ENCODE measurements at places on chromosomes 11 and 22.

DNA sequence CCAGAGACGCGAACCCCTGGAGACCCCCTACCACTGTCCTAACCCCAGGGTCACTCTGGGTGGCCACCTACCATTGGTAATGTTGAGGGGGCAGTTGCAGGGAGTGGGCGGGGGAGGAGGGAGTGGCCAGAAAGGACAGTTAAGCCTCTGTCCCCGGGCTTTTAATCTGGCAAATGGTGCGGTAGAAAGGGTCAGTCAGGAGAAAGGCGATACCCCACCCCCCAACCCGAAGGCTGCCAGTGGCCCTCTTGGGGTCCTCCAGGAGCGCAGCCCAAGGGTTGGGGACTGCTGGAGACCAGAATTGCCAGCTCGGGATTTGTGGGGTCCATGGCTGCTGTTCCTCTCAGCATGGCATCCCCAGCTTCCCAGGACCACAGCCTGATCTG lies 742 bp downstream of the P2RY2 start:
- no peaks in the 10 kb centered on the region for H3K4me1 ChIP-seq
- no peak overlapping the region for H3K4me3 ChIP-seq
- H3K27ac ChIP-seq: no peak overlapping the region

- H3K27ac ChIP-seq: no peak overlapping the region
- H3K27me3 ChIP-seq: no peaks in the 10 kb centered on the region
- H3K4me3 ChIP-seq: no peak overlapping the region
- no peaks in the 10 kb centered on the region for H3K36me3 ChIP-seq
- H3K4me1 ChIP-seq: peaks cover 9% of the 10 kb centered on the region
These were observed 15.3 kb upstream of the LRRC32 start for GRCh38 chr11:76685831-76686230.

DNA sequence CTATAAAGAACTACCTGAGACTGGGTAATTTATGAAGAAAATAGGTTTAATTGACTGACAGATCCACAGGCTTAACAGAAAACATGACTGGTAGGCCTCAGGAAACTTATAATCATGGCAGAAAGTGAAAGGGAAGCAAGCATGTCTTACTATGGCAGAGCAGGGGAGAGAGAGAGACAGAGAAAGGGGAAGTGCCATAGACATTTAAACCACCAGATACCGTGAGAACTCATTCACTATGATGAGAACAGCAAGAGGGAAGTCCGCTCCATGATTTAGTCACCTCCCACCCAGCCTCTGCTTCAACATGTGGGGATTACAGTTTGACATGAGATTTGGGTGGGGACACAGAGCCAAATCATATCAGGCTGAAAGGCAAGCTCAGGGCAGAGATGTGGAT lies 327.1 kb upstream of the DDI1 start:
- no peak overlapping the region for H3K4me3 ChIP-seq
- no peak overlapping the region for H3K27ac ChIP-seq
- no peak for DNase-seq
- no peaks in the 10 kb centered on the region for H3K36me3 ChIP-seq

- no peak overlapping the region for H3K4me3 ChIP-seq
- no peaks in the 10 kb centered on the region for H3K4me1 ChIP-seq
- H3K27ac ChIP-seq: no peak overlapping the region
- H3K27me3 ChIP-seq: no peaks in the 10 kb centered on the region
- no peak for DNase-seq
These were observed 135.6 kb downstream of the KIRREL3 start for GRCh38 chr11:126864934-126865333.

DNA sequence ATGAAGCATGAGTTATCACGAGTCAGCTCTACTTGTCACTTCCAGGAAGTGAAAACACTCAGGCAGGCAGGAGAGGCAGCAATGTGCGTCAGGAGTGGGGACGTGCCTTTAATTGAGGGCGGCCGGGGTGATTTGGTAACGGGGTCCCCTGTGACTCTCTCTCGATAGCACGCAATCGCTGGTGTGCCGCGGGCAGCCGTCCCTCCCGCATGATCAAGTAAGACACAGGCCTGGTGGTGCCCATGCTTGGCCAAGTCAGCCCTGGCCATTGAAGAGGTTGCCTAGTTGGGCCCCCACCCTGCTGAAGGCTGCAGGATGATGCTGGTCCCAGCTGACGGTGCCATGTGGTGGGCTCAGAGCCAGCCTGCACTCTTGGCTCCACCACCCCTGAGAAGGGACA lies 29.7 kb downstream of the CACNG2 start:
- H3K27ac ChIP-seq: no peak overlapping the region
- no peak overlapping the region for H3K4me3 ChIP-seq
- no peaks in the 10 kb centered on the region for H3K4me1 ChIP-seq
- peaks cover 3% of the 10 kb centered on the region for H3K27me3 ChIP-seq

DNA sequence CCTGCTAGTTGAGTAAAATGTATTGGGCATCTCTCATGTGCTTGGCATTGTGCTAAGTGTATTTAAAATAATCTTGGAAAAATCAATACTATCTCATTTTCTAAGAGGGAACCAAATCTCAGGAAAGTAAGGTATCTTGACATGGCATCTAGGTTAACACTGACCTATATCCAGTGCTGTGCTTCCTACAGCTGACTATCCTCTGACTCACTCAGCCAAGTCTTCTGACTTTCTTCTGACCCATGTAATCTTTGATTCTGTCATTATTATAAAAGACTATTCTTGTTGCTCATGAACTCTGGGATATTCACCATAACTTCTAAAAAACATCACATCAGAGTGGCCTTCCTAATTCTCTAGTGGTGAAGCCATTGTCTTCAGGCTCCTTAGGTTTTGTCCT lies 304.1 kb upstream of the TENM4 start:
- DNase-seq: no peak
- H3K27ac ChIP-seq: no peak overlapping the region
- no peaks in the 10 kb centered on the region for H3K27me3 ChIP-seq
- no peaks in the 10 kb centered on the region for H3K4me1 ChIP-seq
- no peak overlapping the region for H3K4me3 ChIP-seq
- H3K36me3 ChIP-seq: no peaks in the 10 kb centered on the region

DNA sequence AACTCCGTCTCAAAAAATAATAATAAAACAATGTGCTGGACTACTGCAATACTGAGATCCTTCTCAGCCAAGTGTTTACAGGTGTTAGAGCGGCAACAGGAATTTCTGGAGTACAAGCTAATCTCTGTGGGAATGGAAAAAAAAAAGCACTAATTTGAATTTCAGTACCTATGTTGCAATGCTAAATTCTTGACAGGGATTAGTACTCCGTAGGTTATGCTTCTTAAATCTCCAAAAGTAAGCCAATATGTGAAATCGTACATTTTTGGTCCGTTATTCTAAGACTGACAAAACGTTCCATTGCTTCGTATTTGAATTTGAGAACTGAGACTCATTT lies 1.1 kb downstream of the ATL3 start:
- DNase-seq: no peak
- H3K4me1 ChIP-seq: peaks cover 43% of the 10 kb centered on the region
- H3K27me3 ChIP-seq: no peaks in the 10 kb centered on the region
- peak overlapping the region; percentile 91 for H3K4me3 ChIP-seq
- peak overlapping the region; percentile 79 for H3K27ac ChIP-seq

Data from CD4-positive, alpha-beta memory T cell (primary cell).